Camera-type eye (tissue), 1 donor: ENCODE measurements at places on chromosomes 1 and 21. TPM values are rescaled to one million over a fixed set of nuclear protein-coding genes. Genes with fewer than 3 reads are reported as not detected.

The CCDC30 gene
- 8.5 TPM for total RNA-seq

The EFHD2 gene
- 19.4 TPM for total RNA-seq

The AGO4 gene
- 45.1 TPM for total RNA-seq

The TDRD10 gene
- 3.3 TPM for total RNA-seq

The HJV gene
- 23.6 TPM for total RNA-seq

The TMCC2 gene
- total RNA-seq = 45.5 TPM

The HSPA13 gene
- 86.6 TPM for total RNA-seq

The NEXN gene
- total RNA-seq = 10.6 TPM

The GSTM5 gene
- 16.9 TPM for total RNA-seq

The FCRL2 gene
- total RNA-seq = 0.27 TPM

The TFF1 gene
- total RNA-seq = not detected

The PRR9 gene
- not detected for total RNA-seq

The RXFP4 gene
- not detected for total RNA-seq

The UTS2 gene
- not detected for total RNA-seq

The ELAPOR1 gene
- total RNA-seq = 7.4 TPM

The LEMD1 gene
- 64.0 TPM for total RNA-seq

The SLAMF9 gene
- total RNA-seq = not detected

The TCHH gene
- 0.66 TPM for total RNA-seq

The ZNF670 gene
- total RNA-seq = 13.2 TPM

The NT5C1A gene
- 2.8 TPM for total RNA-seq

The LRRIQ3 gene
- 1.4 TPM for total RNA-seq

The CELA2A gene
- total RNA-seq = not detected

The SFT2D2 gene
- total RNA-seq = 42.2 TPM

The SH3BGR gene
- 15.6 TPM for total RNA-seq

The AMY2A gene
- total RNA-seq = 0.44 TPM

The KCNK2 gene
- 3.5 TPM for total RNA-seq

The APP gene
- total RNA-seq = 513 TPM

The ARID1A gene
- 84.6 TPM for total RNA-seq

The FCER1G gene
- total RNA-seq = 6.3 TPM

The HCRTR1 gene
- not detected for total RNA-seq

The PRKAA2 gene
- 32.7 TPM for total RNA-seq

The WDR64 gene
- total RNA-seq = 1.3 TPM

The AIRE gene
- total RNA-seq = 0.27 TPM

The S100A7A gene
- total RNA-seq = not detected

The AMY2B gene
- 48.2 TPM for total RNA-seq

The GRIK3 gene
- 28.5 TPM for total RNA-seq

The CLCNKB gene
- 0.55 TPM for total RNA-seq

The EFNA4 gene
- total RNA-seq = 2.9 TPM

The ASTN1 gene
- total RNA-seq = 36.5 TPM

The TMPRSS15 gene
- not detected for total RNA-seq

The LCE2D gene
- total RNA-seq = not detected

The ZNF648 gene
- 0.71 TPM for total RNA-seq

The A3GALT2 gene
- 0.66 TPM for total RNA-seq

The GNAT2 gene
- 21.8 TPM for total RNA-seq

The ARHGEF16 gene
- 2.3 TPM for total RNA-seq

The SYNC gene
- 15.3 TPM for total RNA-seq

The FAM78B gene
- 8.9 TPM for total RNA-seq

The FCN3 gene
- 0.99 TPM for total RNA-seq
